ENCODE measurements at places on chromosomes 5 and 9. TPM values are rescaled to one million over a fixed set of nuclear protein-coding genes. Genes with fewer than 3 reads are reported as not detected.

- no peak for DNase-seq
Observed at GRCh38 chr9:70656281-70656680, 241.8 kb upstream of the KLF9 start.

DNA sequence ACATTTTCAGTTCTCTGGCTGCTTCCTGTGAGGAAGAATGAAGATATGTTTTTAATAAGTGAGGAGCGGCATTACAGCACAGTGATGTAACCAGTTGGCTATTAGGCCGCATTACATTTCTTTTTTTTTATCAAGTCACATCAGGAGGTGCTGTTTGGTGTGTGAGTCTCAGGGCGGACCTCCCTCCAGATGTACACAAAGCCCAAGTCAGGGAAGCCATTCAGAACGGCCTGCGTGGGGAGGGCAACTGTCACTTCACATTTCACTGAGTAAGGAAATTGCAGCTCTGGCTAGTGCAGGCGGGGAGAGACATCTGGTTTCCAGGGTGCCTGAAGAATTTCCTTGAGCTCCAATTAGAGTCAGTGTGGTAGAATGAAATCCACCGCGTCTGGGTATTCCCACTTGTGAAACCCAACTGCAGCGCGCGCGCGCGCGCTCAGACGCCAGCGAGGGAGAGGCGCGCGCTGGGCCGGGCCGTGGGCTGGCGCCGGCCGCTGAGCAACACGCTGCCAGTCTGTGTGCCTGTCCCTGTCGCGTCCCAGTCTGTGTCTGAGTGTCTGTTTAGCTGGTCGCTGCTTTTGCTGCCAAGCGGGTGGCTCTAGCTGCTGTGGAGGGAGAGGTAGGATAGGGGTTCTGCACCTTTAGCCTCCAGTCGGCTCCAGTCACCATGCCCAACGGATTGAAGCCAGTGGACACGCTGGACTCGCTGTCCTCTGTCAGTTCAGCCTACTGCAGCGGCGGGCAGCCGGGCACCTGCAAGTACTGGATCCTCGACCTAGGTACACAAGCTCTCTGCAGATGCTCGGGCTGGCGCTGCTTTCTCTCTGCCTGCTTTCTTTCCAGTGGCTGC is 140.8 kb upstream of the OTULINL start:
- no peak for DNase-seq

GRCh38 chr9:91214867-91215266 is 146.9 kb downstream of the AUH start:
- DNase-seq = no peak

DNA sequence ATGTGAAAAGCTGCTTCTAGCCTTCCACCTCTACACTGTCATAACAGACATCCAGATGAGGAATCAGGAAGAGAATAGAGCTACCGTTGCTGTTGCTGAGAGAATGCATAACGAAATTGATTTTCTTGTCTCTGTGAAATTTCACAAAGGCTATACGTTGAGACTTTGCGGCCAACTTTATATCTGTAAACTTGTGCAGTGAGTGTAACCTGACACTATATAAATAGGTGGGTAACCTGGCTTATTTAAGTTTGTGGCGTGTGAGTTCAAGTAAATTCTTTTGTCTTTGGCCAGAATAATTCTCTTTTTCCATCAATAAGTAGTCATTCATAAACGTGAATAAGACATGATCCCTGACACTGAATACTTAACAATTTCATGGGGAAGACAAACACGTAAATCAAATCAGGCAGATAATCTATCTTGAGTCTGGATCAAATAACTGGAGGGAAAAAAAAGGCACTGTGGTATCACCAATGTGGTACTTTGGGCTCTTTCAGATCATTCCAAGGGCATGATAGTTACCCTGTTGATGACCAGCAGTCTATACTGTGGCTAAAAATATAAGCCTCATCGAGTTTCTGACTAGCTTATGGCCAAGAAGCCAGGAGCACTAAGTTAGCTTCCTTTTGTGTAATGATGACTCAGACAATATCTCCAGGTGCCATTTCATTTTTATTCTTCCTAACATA is 98.2 kb upstream of the RASA1 start:
- DNase-seq = no peak

GRCh38 chr5:143148771-143149170 is 254.7 kb downstream of the NR3C1 start:
- no peak for DNase-seq

DNA sequence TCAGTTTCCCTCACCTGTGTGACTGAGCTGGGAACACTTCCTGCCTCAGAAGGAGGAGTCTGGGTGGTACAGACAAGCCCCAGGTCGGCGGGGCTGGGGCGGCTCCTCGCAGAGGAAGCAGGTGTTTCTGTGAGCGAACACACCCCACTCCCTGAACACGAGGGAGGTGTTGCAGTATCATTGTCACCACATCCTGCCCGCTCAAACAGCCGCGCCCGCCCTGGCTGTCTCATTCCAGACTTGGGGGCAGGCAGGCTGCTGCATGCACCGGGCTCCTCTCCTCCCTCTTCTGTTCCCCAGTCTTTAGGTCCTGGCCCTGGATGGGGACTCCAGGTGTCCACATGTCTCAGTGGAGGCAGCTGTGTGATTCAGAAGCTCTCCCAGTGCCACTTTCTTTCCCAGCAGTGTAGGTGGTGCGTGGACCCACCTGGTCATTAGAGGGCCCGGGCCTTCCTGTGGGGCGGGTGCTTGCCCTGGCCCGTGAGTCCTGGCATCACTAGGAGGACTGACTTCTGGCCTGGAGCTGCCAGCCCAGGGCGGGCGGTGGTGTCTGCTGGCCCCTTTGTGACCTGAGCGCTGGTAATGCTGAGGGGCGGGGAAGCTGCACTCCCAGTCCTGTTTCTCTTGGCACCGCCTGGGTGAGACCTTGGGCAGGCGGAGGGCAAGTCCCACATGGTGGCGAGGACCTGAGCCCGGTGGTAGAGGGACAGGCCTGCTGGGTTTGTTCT is 18.3 kb upstream of the PHYHD1 start:
- no peak for DNase-seq

GRCh38 chr5:73938280-73938937 is 312.4 kb downstream of the ARHGEF28 start:
- DNase-seq = no peak

DNA sequence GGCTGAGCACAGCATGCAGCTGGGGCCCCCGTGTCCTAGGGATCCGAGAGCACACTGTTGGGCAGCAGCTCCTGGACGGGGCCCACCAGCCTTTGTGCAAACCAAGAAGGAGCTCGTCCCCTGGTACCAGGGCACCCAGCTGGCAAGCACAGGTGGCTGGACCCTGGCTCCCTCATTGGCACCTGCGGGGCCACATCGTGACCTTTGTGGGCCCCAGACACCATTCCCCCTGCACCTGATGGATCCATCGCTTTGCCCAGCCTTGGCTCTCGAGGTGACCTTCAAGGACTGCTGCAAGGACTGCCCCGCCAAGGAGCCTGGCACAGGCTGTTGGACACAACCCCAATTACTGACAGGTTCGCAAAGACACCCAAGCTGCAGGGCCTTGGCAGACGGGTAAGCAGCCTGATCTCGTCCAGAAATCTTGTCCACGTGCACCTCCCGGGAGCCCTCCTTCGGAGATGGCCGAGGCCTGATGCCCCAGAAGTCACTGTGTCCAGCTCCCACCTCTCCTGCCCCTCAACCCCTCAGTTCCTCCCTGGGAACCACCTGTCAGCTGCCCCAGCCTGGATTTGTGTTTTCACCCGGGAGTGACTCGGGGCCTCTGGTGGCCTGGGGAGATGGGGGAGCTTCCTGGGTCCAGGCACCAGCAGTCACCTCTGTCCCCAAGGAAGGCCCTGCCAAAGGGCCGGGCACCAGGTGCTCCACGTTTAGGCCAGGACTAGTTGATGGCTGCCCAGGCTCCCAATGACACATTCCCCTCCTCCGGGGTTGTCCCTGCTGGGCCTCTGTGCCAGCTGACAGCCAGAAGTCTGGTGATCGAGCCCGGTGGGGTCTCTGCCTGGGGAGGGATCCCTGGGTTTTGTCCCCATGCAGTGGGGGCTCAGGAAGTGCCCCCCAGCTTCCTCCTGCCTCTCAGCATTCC is 137.1 kb upstream of the PPP1R26 start:
- peak; percentile 58 for DNase-seq

GRCh38 chr9:132877458-132877823 is 643 bp downstream of the AK8 start:
- DNase-seq = no peak

DNA sequence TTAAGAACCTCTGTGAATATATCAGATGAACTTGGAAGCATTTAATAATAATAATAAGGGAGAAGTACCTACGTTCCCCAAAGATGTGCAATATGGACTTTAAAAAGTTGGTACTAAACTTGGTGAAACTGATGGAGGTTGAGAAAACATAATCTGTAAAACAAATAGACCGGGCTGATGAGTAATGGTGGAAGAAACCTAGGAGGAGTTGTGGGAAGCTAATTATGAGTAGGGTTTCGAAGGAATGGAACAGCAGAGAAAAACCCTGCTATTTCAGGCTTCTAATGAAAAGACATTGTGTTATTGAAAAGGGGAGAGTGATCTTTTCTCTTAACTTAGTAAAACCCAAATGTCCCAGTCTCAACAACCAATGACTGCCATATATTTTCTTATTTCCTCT is 229.3 kb downstream of the PCSK1 start:
- DNase-seq = no peak

- no peak for DNase-seq
Observed at GRCh38 chr9:4879115-4879558, 86.4 kb downstream of the RCL1 start.

DNA sequence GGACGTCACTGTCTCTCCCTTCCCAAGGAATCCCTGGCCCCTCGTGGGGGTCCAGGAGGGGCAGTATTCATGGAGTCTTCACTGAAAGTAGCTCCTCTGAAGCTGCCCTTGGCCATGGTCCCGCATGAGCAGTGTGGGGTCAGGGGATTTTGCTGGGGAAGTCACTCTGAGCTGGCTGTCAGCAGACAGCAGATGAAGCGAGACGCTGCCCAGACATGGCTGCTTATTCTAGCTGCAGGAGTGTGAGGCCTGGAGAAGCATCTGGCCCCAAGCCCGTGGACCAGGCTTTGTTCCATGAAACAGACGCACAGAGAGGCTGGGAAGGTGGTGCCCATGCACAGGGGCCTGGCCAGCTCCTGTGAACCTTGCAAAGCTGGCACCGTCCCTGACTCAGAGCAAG is 21.5 kb upstream of the ASS1 start:
- DNase-seq = no peak

- DNase-seq = no peak
Observed at GRCh38 chr5:108415726-108416125, 33.8 kb upstream of the FBXL17 start.

LECT2 gene
- total RNA-seq = not detected

OGN gene
- total RNA-seq = 10.6 TPM

CCL19 gene
- total RNA-seq = 1.1 TPM

LIFR gene
- total RNA-seq = 151 TPM

HEXB gene
- total RNA-seq = 294 TPM

NR4A3 gene
- 3.8 TPM for total RNA-seq

SHISAL2B gene
- total RNA-seq = not detected

STC2 gene
- 4.9 TPM for total RNA-seq

LHX2 gene
- not detected for total RNA-seq

TMEM174 gene
- not detected for total RNA-seq

NDUFS6 gene
- total RNA-seq = 23.5 TPM

LHX3 gene
- total RNA-seq = not detected
